ENCODE measurements at places on chromosomes 1 and 21.

GRCh38 chr1:40755067-40755466 is 28.5 kb upstream of the KCNQ4 start:
- no peak for DNase-seq

DNA sequence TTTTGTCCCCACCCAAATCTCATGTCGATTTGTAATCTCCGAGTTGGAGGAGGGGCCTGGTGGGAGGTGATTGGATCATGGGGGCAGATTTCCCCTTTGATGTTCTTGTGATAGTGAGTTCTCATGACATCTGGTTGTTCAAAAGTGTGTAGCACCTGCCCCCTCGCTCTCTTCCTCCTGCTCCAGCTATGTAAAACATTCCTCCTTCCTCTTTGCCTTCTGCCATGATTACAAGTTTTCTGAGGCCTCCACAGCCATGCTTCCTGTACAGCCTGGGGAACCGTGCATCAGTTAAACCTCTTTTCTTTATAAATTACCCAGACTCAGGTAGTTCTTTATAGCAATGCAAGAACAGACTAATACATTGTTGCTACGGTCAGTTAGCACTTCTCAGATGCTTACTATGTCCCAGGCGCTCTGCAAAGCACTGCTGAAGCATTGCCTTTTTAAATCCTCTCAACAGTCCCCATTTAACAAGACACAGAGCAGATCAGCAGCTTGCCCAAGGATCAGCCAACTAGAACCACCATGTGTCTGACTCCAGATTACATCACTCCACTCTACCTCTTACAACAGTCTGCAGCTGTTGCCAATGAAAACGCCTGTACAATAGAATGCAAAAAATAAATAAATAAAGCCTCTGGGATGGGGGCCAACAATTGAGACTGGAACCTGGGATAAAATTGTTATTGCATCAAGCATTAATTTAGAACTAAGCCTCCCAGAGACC is 52.4 kb upstream of the USP1 start:
- peak; percentile 98 for DNase-seq

GRCh38 chr1:239997515-239998311 is 94.0 kb upstream of the FMN2 start:
- no peak for DNase-seq

GRCh38 chr1:217563179-217563578 is 67.7 kb downstream of the GPATCH2 start:
- no peak for DNase-seq

GRCh38 chr1:192545896-192546521 is 29.6 kb upstream of the RGS1 start:
- DNase-seq: no peak

DNA sequence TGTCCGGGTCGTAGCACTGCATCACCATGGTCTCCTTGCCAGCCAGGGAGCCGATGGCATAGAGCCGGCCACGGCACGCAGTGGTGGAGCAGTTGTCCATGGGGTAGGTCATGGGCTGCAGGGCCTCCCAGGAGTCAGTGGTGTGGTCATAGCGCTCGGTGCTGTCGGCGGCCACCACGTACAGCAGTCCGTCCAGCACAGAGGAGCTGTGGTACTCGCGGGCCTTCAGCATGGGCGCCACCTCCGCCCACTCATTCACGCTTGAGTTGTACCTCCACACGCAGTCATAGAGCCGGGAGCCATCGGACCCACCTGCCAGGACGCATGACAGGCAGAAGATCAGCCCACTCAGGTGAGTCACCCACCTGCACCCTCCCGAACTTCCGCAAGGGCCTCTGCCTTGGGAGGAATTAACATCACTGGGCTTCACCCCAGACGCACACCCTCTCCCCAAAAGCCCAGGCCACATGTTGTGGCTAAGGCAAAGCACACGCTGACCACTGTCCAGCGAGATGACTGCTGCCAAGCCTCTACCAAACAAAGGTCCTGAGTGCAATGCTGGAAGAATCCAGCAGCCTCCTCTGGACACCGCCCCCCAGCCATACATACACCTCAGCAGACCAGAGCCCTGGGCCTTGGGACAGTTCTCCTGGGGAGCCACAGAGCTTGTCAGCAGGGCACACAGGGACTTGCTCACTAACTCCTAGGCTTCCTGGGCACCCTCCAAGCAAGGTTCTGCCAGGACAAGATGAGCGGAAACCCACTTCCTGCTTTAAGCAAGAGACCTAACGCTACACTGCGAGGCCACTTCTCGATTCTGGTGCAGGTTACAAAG is 3.3 kb downstream of the KLHL21 start:
- DNase-seq: no peak

DNA sequence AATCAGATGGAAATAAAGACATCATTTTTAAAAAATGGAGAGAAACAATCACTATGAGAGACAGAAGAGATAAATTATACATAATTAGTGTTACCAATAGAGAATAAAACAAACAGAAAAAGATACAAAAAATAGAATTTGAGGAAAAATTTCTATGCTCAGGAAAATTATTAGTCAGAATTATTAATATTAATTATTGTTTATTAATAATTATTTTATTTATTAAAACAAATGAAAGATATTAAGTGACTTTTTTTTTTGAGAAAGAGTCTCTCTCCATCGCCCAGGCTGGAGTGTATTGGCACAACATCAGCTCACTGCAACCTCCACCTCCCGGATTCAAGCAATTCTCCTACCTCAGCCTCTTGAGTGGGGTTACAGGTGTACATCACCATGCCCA is 299.8 kb upstream of the NR5A2 start:
- no peak for DNase-seq

- DNase-seq: peak; percentile 60
Measured at GRCh38 chr1:156859523-156860112, 701 bp upstream of the INSRR start.

GRCh38 chr21:36613059-36613458 is 85.9 kb upstream of the SIM2 start:
- no peak for DNase-seq
